Mesothelial cell of epicardium (in vitro differentiated cells): ENCODE measurements at places on chromosomes 6 and 20. TPM values are rescaled to one million over a fixed set of nuclear protein-coding genes. Genes with fewer than 3 reads are reported as not detected.

DNA sequence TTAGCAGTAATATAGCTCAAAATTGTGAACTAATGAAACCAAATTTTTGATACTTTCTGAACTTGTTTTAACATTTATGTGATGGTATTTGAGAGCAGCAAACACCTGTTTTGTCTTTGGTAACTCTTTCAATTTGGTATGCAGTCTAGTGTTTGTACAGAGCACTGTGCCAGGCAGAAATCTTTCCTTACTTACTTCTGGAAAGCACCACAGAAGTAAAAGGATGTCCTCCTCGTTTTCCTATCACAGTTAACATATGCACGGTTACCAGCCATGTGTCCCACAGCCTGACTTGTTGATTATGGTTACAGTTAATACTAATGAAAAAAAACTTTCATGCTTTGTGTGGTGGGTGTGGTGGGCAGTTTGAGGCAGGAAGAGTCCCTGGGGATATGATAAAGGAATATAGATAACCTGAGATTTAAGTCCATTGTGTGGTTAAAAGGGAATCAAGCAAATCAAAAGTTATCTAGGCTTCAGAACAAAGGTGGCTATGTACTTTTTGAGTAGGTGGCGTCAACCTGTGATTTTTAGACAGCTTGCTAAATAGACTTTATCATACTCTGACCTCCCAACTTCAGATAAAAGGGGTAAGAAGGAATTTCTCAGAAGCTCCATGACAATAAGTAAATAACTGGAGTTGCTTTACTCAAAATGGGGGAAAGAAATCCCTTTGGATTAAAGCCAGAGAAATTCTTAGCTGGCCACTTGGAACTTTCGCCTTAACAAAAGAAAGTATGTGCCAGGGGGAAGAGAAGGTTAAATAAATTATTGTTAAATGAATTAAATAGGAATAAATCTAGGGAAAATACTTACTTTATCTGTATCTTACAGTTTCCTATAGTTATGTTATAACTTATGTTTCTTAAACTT, 20.1 kb upstream of the COL10A1 start:
- peaks cover 16% of the 10 kb centered on the region for H3K4me1 ChIP-seq
- H3K27ac ChIP-seq: peak overlapping the region; percentile 36
- no peaks in the 10 kb centered on the region for H3K36me3 ChIP-seq
- H3K27me3 ChIP-seq: no peaks in the 10 kb centered on the region

- peak overlapping the region; percentile 94 for H3K27ac ChIP-seq
- H3K4me3 ChIP-seq: peak overlapping the region; percentile 57
- no peak for DNase-seq
- H3K4me1 ChIP-seq: peaks cover 50% of the 10 kb centered on the region
- H3K27me3 ChIP-seq: no peaks in the 10 kb centered on the region
These were observed 38.2 kb upstream of the HDAC2 start for GRCh38 chr6:114009192-114009591.

ALDH5A1 gene
- 19.6 to 22.6 TPM (median 22.5 TPM) in 3 replicates for total RNA-seq

FAXC gene
- 11.0 to 14.6 TPM (median 13.9 TPM) in 3 replicates for total RNA-seq

DACT2 gene
- 7.3 to 8.0 TPM (median 7.4 TPM) in 3 replicates for total RNA-seq

DNA sequence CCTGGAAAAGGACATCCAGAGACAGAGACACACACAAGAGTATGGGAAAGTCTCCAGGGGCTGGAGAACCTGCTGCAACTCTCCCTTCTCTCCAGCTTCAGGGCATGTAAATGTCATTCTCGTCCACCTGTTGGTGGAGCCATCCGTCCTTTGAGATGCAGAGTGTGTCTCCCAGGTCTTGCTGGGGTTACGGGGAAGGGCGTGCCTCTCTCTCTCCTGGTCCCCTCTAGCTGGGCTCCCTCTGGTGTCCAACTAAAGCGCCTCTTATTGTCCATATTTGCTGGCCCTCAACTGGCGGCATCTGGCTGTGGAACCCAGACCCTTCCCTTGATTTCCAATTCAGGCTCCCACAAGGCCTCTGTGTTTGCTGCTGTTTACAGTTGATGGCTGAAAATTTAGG, 244.1 kb downstream of the BMP7 start:
- peaks cover 4% of the 10 kb centered on the region for H3K27me3 ChIP-seq
- no peaks in the 10 kb centered on the region for H3K36me3 ChIP-seq
- no peak overlapping the region for H3K27ac ChIP-seq
- no peak overlapping the region for H3K4me3 ChIP-seq

- DNase-seq: peak; percentile 78
- peak overlapping the region; percentile 100 for H3K27ac ChIP-seq
- H3K27me3 ChIP-seq: no peaks in the 10 kb centered on the region
- H3K4me1 ChIP-seq: peaks cover 75% of the 10 kb centered on the region
- peaks cover 13% of the 10 kb centered on the region for H3K36me3 ChIP-seq
These were observed 36.8 kb downstream of the ZMYND8 start for GRCh38 chr20:47319517-47320252.
